ENCODE measurements at places on chromosomes 1 and 21. TPM values are rescaled to one million over a fixed set of nuclear protein-coding genes. Genes with fewer than 3 reads are reported as not detected.

GRCh38 chr1:78003882-78004718 lies 639 bp upstream of the DNAJB4 start:
- H3K4me3 ChIP-seq: peak overlapping the region; percentile 44
- H3K36me3 ChIP-seq: peaks cover 3% of the 10 kb centered on the region
- H3K27ac ChIP-seq: peak overlapping the region; percentile 96
- peak; percentile 70 for DNase-seq

GRCh38 chr1:181175356-181175910 lies 86.9 kb downstream of the IER5 start:
- 0 out of 2 replicates have a peak, but pooled peaks cover 5% of the 10 kb centered on the region for H3K4me1 ChIP-seq
- no peak overlapping the region for H3K4me3 ChIP-seq
- no peaks in the 10 kb centered on the region for H3K36me3 ChIP-seq

DNA sequence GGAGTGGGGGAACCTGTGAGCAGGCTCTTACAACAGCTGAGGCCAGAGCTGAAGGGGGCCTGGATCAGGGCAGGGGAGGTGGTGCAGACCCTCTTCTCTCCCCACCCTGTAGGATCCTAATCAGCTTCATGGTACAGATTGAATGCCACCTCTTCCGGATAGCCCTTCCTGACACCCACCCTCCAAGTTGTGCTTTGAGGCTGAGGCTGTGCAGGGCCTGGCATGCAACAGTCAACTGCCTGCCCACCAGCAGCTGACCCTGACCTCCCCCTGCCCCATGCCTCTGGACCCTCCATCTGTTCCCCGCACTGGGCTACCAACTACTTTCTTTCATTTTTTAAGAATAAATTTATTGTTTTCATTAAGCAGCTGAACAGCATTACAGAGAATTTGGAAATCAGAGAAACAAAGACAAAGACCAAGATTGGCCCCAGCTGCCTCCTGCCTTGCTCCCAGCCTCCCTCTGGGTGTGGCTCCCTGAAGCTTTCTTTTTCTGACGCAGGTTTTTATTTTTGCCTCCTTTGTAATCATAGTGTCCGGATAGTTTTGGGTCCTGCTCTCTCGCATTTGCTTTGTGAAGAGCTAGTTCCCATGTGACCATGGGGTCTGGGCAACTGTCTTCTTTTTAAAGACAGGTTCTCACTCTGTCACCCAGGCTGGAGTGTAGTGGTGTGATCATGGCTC lies 12.8 kb downstream of the ZNF362 start:
- H3K4me1 ChIP-seq: peaks cover 7% of the 10 kb centered on the region
- no peak overlapping the region for H3K27ac ChIP-seq
- H3K4me3 ChIP-seq: no peak overlapping the region
- H3K36me3 ChIP-seq: peaks cover 31% of the 10 kb centered on the region

DNA sequence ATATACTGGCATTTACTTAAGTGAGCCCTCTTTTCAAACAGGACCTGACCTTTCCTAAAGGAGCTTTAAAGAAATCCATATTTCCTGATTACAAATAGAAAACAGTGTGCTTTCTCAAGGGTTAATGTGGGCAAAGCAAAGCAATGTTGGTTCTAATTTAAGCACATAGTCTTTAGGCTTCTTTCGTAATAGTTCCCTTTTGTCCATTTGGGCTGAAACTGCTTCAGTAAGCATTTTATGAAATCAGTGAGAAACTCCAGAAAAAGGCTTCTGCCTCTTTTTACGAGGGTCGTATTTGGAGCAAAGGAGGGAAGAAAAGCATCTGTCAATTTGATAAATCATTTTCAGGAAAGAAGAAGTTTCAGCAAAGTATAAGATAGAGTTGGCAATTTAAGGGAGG lies 331.2 kb downstream of the KIF26B start:
- H3K27me3 ChIP-seq: no peaks in the 10 kb centered on the region
- no peak for DNase-seq
- H3K4me3 ChIP-seq: no peak overlapping the region
- no peaks in the 10 kb centered on the region for H3K36me3 ChIP-seq
- no peaks in the 10 kb centered on the region for H3K4me1 ChIP-seq

GRCh38 chr1:159084867-159085266 lies 8.3 kb upstream of the AIM2 start:
- H3K27me3 ChIP-seq: peaks cover 10% of the 10 kb centered on the region
- H3K27ac ChIP-seq: no peak overlapping the region
- DNase-seq: no peak
- 0 out of 2 replicates have a peak, but pooled peaks cover 3% of the 10 kb centered on the region for H3K4me1 ChIP-seq
- no peaks in the 10 kb centered on the region for H3K36me3 ChIP-seq

DNA sequence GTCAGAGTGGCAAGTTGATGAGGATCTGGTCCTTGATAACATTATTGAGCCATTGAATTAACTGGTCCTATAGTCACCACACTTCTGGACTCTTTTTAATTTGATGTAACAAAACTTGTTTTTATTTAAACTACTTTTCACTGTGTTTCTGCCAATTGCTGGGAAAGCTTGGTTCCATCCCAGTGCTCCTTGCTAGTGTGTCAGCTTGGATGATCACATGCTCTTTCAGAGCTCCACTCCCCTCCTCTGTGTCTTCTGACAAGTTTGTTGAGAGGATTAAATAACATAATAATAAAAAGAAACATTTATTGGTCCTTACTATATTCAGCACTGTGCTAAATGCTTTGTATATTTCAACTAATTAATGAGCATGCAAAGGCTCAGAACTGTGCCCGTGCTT lies 448.5 kb upstream of the B3GALT2 start:
- H3K27me3 ChIP-seq: no peaks in the 10 kb centered on the region
- no peak overlapping the region for H3K27ac ChIP-seq
- DNase-seq: no peak
- no peak overlapping the region for H3K4me3 ChIP-seq

GRCh38 chr1:115251340-115251748 lies 86.7 kb downstream of the NGF start:
- H3K4me1 ChIP-seq: peaks cover 11% of the 10 kb centered on the region
- peak overlapping the region; percentile 48 for H3K27ac ChIP-seq
- no peaks in the 10 kb centered on the region for H3K27me3 ChIP-seq

DNA sequence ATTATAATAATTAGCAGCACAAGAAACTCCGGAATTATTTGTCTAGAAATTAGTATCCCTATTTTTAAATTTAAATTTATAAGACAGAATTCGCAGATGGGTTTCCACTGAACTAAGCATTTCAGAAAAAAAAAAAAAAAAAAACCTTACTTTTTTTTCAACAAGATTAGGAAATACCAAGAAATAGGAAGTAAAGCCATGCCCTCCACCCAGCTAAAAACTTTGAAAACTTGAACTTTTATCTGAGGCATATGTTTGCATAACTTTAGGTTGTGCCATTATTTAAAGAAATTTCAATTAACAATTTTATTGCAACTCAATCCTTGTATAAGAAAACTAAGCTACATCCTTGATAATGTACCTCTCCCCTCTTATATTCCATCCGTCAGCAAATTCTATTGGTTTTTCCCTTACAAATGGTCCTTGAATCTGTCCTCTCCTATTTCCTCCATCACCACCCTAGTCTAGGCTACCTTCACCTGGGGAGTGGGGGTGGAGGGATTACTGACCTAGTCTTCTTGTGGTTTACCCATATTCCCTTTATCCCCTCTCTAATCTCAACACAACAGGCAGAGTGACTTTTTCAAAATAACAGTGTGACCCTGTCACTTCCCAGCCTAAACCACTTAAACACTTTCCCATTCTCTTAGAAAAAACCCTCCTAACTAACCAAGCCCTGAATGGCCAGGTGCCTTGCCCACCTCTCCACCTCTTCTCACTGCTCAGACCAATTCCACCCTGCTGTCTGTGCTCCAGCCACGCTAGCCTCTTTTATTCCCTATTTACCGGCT lies 1.4 kb upstream of the EVI5 start:
- H3K36me3 ChIP-seq: peaks cover 5% of the 10 kb centered on the region
- H3K4me1 ChIP-seq: no peaks in the 10 kb centered on the region
- no peak overlapping the region for H3K27ac ChIP-seq
- no peaks in the 10 kb centered on the region for H3K27me3 ChIP-seq

GRCh38 chr1:37284053-37284452 lies 190.3 kb upstream of the ZC3H12A start:
- no peak for DNase-seq
- H3K27ac ChIP-seq: no peak overlapping the region
- no peak overlapping the region for H3K4me3 ChIP-seq
- peaks cover 3% of the 10 kb centered on the region for H3K27me3 ChIP-seq
- H3K36me3 ChIP-seq: no peaks in the 10 kb centered on the region

DNA sequence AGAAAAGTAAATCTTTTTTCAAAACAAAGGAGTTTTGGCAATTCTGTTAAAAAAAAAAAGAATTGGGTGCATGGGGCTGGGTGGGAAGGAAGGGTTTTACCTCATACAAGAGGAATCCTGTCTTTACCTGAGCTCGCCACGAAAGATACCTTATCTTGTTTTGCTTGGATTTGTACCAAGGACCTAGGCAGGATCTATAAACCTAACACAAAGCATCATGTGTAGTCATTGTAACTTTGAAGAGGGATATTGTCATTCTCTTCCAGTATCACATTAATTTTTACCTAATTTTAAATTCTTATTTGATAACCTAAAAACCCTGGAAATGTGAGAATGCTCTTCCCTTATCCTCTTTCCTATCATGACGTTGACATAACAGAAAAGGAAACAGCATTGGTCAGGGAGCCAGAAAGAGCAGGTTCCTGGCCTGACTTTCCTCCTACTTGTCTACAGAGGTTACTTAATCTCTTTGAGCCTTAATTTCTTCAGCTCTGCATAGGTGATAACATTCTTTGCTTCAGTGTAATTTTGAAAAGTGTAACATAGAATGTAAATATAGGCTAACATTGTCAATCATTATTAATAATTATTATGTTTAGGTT lies 4.0 kb upstream of the LAMC1 start:
- DNase-seq: no peak
- H3K4me1 ChIP-seq: peaks cover 14% of the 10 kb centered on the region
- H3K27ac ChIP-seq: no peak overlapping the region
- H3K36me3 ChIP-seq: peaks cover 8% of the 10 kb centered on the region

- H3K27ac ChIP-seq: no peak overlapping the region
- no peak for DNase-seq
- peaks cover 13% of the 10 kb centered on the region for H3K4me1 ChIP-seq
- H3K4me3 ChIP-seq: no peak overlapping the region
Observed at GRCh38 chr1:9903801-9904527, 6.1 kb downstream of the CTNNBIP1 start.

- no peak overlapping the region for H3K27ac ChIP-seq
- H3K4me3 ChIP-seq: no peak overlapping the region
- DNase-seq: no peak
- no peaks in the 10 kb centered on the region for H3K36me3 ChIP-seq
- H3K4me1 ChIP-seq: peaks cover 14% of the 10 kb centered on the region
Observed at GRCh38 chr1:44723496-44724295, 7.3 kb downstream of the RNU5D-1 start.

- H3K4me3 ChIP-seq: peak overlapping the region; percentile 73
- H3K36me3 ChIP-seq: peaks cover 28% of the 10 kb centered on the region
- no peaks in the 10 kb centered on the region for H3K27me3 ChIP-seq
- DNase-seq: no peak
Observed at GRCh38 chr1:28371010-28371377, 1.5 kb downstream of the PHACTR4 start.

DNA sequence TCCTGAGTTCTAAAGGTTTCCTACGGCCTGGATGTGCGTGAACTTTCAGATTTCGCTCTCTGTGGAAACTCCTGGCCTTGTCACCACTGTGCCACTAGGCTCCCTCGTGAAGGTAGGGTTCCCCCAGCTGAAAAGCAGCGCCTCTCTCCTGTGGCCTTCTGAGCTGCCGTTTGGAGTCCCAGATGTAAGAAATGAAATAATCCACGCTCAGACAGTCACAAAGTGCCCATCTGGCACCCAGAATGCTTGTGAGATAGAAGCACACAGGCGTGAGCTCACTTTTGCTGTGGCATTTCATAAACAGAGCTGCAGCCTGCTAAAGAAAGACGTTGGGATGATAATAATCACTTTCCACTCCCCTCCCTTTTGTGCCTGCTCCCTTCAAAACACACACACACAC lies 65.8 kb downstream of the LMO4 start:
- no peaks in the 10 kb centered on the region for H3K27me3 ChIP-seq
- 0 out of 2 replicates have a peak, but pooled peaks cover 8% of the 10 kb centered on the region for H3K4me1 ChIP-seq
- H3K36me3 ChIP-seq: no peaks in the 10 kb centered on the region
- no peak overlapping the region for H3K4me3 ChIP-seq
- no peak for DNase-seq

DNA sequence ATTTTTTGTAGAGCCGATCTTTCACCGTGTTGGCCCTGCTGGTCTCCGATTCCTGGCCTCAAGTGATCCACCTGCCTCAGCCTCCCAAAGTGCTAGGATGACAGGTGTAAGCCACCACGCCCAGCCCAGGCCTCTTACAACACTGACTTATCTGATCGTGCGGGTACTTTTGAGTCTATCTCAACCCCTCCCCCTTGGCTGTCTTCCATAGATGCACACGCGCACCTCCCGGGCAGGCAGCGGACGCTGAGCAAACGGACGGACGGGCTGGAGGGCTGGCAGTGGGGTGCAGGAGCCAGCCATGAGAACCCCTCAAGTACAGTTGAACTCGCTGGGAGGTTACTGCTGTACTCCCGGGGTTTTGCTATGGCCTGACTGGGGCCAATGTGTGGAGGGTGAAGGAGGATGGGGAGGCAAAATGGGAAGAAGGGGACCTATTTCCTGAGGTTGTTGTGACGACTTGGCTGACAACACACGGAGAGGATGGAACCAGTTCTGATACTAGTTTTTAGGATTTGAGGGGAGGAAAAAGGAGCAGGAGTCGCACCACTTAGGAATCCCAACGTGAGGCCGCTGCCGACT lies 959 bp downstream of the CD58 start:
- H3K27ac ChIP-seq: no peak overlapping the region
- no peak for DNase-seq
- no peaks in the 10 kb centered on the region for H3K27me3 ChIP-seq
- peak overlapping the region; percentile 80 for H3K4me3 ChIP-seq

DNA sequence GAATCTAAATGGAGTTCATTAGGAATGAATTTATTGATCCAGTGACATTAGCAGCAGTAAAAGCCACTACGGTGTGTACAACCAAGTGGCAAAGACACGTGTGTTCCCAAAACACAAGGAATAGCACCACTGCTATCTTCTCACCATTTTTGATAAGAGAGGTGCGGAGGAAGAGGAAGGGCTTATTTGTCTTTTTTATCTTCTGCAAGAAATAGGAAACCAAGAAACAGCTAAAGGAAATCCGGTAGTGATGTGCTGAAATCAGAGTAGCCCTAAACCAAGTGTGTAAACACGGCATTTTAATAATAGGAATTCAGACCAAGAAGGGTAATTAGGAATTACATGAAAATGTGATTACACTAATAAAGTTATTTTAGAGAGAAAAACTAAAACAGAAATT lies 9.1 kb upstream of the SCYL3 start:
- no peak overlapping the region for H3K27ac ChIP-seq
- no peak for DNase-seq
- H3K4me3 ChIP-seq: no peak overlapping the region
- H3K4me1 ChIP-seq: no peaks in the 10 kb centered on the region
- H3K27me3 ChIP-seq: peaks cover 8% of the 10 kb centered on the region
- no peaks in the 10 kb centered on the region for H3K36me3 ChIP-seq

- no peak for DNase-seq
- peaks cover 68% of the 10 kb centered on the region for H3K4me1 ChIP-seq
- H3K27ac ChIP-seq: peak overlapping the region; percentile 97
- H3K4me3 ChIP-seq: no peak overlapping the region
Observed at GRCh38 chr21:43341378-43342161, 85.4 kb downstream of the SIK1 start.

Gene RGS2
- 4.7 TPM for total RNA-seq

Gene ADGRB2
- total RNA-seq: 15.8 TPM

Gene CDKN2C
- 222 TPM for total RNA-seq

Gene SDF4
- 156 TPM for total RNA-seq

Gene PTCH2
- 1.5 TPM for total RNA-seq

Gene DDAH1
- 97.5 TPM for total RNA-seq

Gene UBASH3A
- total RNA-seq: not detected

Gene SPATA1
- 0.74 TPM for total RNA-seq

Gene SYDE2
- 5.5 TPM for total RNA-seq

Gene BRDT
- total RNA-seq: not detected

Gene ANGPTL3
- not detected for total RNA-seq

Gene MRPL39
- 47.7 TPM for total RNA-seq

Gene B3GALT2
- 1.8 TPM for total RNA-seq

Data from SJSA1 (cell line).